IMR-90 (cell line): ENCODE measurements at places on chromosomes 5 and 9. TPM values are rescaled to one million over a fixed set of nuclear protein-coding genes. Genes with fewer than 3 reads are reported as not detected.

GRCh38 chr9:14883310-14883944 lies 26.8 kb downstream of the FREM1 start:
- H3K36me3 ChIP-seq: no peaks in the 10 kb centered on the region
- no peaks in the 10 kb centered on the region for H3K4me1 ChIP-seq
- DNase-seq: no peak
- no peak overlapping the region for H3K27ac ChIP-seq
- H3K27me3 ChIP-seq: no peaks in the 10 kb centered on the region
- no peak overlapping the region for H3K4me3 ChIP-seq

GRCh38 chr5:120098902-120099535 lies 365.1 kb upstream of the PRR16 start:
- no peak overlapping the region for H3K4me3 ChIP-seq
- H3K27ac ChIP-seq: no peak overlapping the region
- H3K4me1 ChIP-seq: peaks cover 2% of the 10 kb centered on the region; the same call in 1 of the 2 replicates
- H3K27me3 ChIP-seq: no peaks in the 10 kb centered on the region
- peak; percentile 31 for DNase-seq
- H3K36me3 ChIP-seq: no peaks in the 10 kb centered on the region

DNA sequence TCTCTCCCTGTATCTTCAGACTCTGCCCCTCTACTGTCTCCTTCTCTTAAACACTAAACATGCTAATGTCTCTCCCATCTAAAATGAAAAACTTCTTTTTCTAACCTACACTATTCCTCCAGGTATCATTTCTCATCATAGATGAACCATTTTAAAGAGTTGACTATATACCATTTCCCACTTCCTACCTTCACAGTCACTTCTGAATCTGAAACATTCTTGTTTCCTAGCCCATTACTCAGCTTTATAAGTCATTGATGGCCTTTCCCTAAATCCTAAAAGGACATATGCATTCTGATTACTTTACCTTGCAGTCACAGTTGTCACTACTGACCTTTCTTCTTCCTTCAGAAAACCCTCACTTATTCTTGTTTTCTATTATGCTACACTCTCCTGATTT lies 118.2 kb downstream of the SSBP2 start:
- H3K4me1 ChIP-seq: peaks cover 1% of the 10 kb centered on the region; the same call in 1 of the 2 replicates
- DNase-seq: no peak

DNA sequence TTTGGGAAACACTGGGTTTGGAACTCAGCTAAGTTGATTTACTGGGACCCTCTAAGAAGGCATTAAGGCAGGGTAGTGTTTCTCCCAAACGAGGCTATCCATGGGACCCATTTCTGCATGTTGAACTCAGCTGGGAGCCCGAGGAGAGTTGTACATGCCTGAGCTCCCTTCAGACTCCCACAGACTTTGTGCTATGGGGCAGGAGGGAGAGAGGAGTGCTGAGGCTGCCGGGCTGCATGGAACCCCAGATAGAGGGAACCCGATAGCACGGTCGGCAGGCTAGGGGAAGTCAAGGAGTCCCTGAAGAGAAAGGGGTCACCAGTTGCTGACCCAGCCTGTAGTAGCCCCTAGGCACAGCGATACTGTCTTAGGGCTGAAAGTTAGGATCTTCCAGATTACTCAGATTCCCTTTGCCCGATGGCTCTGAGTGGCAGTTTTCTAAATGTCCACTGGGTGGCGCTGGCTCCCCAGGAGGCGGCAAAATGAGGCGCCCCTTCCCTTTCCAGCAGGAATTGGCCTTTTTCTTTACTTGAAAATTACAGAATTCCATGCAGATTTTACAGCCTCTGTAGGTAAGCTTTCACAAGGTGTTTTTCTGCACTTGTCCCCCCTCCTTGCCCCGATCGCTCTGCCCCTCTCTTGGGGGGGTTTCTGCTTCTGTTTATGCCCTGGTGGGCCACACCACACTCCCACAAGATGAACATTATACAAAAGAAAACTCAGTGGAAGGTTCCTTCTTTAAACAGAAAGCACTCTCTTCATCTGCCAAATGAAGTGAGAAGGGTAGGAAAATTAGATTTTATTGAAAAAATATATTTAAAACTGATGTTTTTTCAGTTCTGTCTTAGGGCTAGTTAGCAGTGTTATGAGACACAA lies 17.8 kb downstream of the NANS start:
- peaks cover 5% of the 10 kb centered on the region for H3K4me1 ChIP-seq
- H3K36me3 ChIP-seq: peaks cover 19% of the 10 kb centered on the region
- DNase-seq: peak; percentile 59
- H3K27ac ChIP-seq: 0 out of 2 replicates have a peak overlapping the region, but pooled peaks have one; percentile 0

DNA sequence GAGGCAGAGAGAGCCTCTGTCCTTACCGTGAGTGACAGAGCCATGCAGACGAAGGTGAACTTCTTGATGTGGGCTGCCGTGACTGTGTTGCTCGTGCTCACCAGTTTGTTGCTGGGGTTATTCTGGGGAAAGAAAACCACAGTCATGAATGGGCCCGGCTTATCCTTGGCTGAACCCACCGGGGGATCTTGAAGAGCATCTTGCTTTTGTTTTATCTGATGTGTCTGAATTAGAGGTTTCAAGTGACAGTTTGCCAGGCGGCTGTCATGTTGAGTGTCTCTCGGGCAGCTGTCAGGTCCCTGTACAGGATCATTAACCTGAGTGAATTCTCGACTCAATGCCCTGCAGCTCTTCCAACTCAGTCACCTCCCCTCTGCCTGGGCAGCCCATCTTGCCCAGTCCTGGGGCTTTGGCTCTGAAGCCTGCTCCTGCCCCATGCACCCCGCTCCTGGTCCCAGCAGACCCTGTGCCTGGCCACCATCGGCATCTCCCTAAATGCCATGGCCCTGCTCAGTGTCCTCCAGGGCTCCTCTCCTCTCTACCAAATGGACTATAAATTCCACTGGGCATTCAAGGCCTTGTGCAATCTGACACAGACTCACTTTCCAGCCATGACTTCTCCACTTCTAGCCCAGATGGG lies 77.4 kb downstream of the OTULIN start:
- H3K27ac ChIP-seq: no peak overlapping the region
- no peak for DNase-seq
- no peaks in the 10 kb centered on the region; the same call in 1 of the 2 replicates for H3K36me3 ChIP-seq
- H3K27me3 ChIP-seq: no peaks in the 10 kb centered on the region
- peaks cover 5% of the 10 kb centered on the region for H3K4me1 ChIP-seq

DNA sequence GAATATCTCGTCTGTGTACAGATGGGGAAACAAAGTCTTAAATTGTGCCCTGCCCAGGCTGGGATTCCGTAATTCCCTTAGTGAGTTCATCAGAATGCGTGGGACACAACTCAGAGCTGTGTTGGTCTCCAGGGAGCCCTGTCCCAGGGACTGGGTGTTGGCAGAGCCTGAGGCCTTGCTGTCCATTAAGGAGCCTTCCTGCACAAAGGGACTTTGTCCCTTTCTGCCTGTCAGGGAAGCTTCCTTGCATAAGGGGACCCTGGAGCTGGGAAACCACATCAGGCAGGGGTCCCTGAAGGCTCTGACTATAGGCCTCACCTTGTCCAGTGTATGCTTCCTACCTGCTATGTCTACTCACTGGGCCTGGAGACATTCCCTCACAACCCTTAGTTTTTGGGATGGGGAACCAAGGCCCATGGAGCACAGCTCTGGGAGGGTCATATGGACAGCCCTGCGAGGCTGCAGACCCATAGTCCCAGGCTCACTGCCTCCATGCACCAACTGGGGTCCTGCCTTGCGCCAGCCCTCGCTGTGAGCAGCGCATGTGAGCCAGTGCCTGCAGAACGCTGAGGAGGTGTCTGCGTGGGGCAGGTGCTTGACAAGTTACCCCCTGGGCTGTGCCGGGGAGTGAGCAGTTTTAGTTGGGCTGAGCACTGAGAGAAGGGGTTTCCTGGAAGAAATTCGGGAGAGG lies 1.6 kb downstream of the CARD19 start:
- no peaks in the 10 kb centered on the region for H3K27me3 ChIP-seq
- H3K27ac ChIP-seq: peak overlapping the region; percentile 98
- H3K36me3 ChIP-seq: no peaks in the 10 kb centered on the region
- DNase-seq: peak; percentile 12

- H3K27me3 ChIP-seq: 0 out of 2 replicates have a peak, but pooled peaks cover 1% of the 10 kb centered on the region
- no peak overlapping the region for H3K27ac ChIP-seq
- H3K36me3 ChIP-seq: no peaks in the 10 kb centered on the region
- peak; percentile 23 for DNase-seq
Measured at GRCh38 chr5:180873615-180874520, 12.8 kb upstream of the ZFP62 start.

DNA sequence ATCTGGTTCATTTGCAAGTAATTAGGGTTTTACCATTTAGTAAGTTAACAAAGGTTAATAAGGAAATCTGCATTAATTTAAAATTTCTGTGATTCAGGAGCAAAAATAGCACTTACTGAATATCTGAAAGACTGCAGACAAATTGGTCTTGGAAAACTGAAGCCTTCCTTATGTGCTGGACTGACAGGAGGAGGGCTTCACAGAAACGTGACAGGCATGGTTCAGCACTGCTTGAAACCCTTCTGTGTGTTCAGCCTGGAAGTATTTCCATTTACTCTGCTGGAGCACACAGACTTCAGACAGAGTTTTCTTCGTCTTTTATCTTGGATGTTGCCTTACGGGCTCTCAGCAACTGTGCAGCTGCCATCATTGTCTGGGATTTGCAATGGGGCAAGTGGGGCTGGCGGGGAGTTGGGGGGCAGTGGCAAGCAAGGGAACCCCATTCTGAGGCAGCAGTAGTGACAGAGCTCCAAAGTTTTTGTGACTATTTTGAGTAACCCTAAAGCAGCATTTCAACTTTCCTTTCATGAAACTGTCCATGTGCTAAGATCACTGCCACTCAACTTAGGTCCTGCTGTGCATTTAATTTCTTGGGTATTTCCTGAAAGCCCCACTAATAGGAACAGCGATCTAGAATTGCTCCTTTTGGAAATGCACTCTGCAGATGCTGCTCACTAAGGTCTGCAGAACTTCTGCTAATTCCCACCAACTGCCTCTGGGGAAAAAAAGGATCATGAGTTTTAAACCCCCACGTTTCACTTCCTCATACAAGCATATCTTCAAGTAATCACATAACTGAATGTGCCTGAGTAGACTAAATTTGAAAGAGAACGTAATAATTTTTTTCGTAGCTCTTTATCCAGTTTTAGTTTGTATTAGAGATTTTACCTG lies 56.6 kb downstream of the KCNN2 start:
- H3K4me1 ChIP-seq: peaks cover 9% of the 10 kb centered on the region
- no peak for DNase-seq
- H3K27me3 ChIP-seq: no peaks in the 10 kb centered on the region
- H3K4me3 ChIP-seq: no peak overlapping the region
- no peaks in the 10 kb centered on the region for H3K36me3 ChIP-seq

- DNase-seq: no peak
- no peaks in the 10 kb centered on the region for H3K36me3 ChIP-seq
- no peak overlapping the region for H3K4me3 ChIP-seq
- H3K27me3 ChIP-seq: no peaks in the 10 kb centered on the region
- H3K27ac ChIP-seq: no peak overlapping the region
- no peaks in the 10 kb centered on the region for H3K4me1 ChIP-seq
Measured at GRCh38 chr5:1907616-1908015, 24.9 kb upstream of the IRX4 start.

The ACTBL2 gene
- 0.29 and 0.52 TPM in 2 replicates for polyA plus RNA-seq

The WNK2 gene
- not detected in 2 replicates for polyA plus RNA-seq

The LRRC14B gene
- polyA plus RNA-seq: not detected in 2 replicates

GRCh38 chr9:22718653-22719052 lies 272.0 kb downstream of the DMRTA1 start:
- no peak for DNase-seq
- H3K4me3 ChIP-seq: no peak overlapping the region
- no peaks in the 10 kb centered on the region for H3K4me1 ChIP-seq
- H3K27ac ChIP-seq: no peak overlapping the region
- no peaks in the 10 kb centered on the region for H3K36me3 ChIP-seq

The MYMK gene
- polyA plus RNA-seq: not detected in 2 replicates

DNA sequence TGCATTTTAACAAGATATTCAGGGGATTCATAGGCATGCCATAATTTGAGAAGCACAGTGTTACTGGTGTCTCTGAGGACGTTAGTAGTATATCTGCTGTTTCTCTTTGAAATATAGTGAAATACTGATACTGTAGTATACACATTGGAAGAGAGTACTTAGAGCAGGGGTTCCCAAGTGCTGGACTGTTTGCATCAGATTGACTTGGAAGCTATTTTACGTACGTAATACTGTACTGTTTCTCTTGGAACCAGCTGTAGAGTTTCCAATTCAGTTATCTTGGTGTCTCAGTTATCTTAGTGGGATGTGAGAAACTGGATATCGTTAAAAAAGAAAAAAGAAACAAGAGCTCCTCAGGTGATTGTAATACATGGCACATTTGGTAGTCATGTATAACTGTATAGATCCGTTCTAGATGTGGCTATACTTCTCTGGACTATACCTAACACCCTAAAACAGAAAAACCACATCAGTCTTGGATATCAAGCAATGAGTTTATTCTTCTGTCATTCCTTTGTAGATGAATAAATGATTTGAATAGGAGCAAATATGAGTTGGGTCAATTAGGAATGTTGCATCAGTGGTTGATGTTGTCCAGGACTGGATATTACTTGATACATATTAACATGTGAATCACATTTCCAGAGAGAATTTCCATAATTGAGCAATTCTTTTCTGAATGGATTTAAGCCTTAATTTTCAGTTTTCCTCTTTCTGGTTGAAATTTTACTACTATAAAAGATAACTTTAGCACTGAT lies 33.4 kb downstream of the PRRC1 start:
- no peak overlapping the region for H3K4me3 ChIP-seq
- peak; percentile 4 for DNase-seq
- peaks cover 21% of the 10 kb centered on the region for H3K36me3 ChIP-seq

The C5orf52 gene
- not detected in 2 replicates for polyA plus RNA-seq

The LVRN gene
- polyA plus RNA-seq: 0.06 and 0.10 TPM in 2 replicates

The FGF1 gene
- 7.6 and 8.5 TPM in 2 replicates for polyA plus RNA-seq

The LCN9 gene
- polyA plus RNA-seq: not detected in 2 replicates

GRCh38 chr9:116275418-116276195 lies 122.0 kb downstream of the PAPPA start:
- H3K27ac ChIP-seq: no peak overlapping the region
- H3K4me3 ChIP-seq: no peak overlapping the region
- DNase-seq: peak; percentile 71
- H3K36me3 ChIP-seq: peaks cover 50% of the 10 kb centered on the region

DNA sequence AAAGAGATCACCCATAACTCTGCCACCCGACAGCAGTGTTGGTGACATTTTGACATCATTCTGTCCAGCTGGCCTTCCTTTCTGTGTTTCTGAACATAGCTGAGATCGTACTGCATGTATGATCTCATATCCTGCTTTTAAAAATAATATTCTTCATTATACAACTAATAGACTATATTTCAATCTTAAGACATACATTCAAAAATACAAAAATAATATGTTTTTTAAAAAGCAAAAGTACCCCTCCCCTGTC lies 47.7 kb upstream of the RPL26L1 start:
- no peak for DNase-seq
- H3K27ac ChIP-seq: peak overlapping the region; percentile 91
- H3K27me3 ChIP-seq: no peaks in the 10 kb centered on the region
- peaks cover 31% of the 10 kb centered on the region for H3K36me3 ChIP-seq
- no peak overlapping the region for H3K4me3 ChIP-seq
- H3K4me1 ChIP-seq: peaks cover 27% of the 10 kb centered on the region

GRCh38 chr9:68706363-68707201 lies 1.5 kb downstream of the PIP5K1B start:
- H3K36me3 ChIP-seq: no peaks in the 10 kb centered on the region
- no peaks in the 10 kb centered on the region for H3K4me1 ChIP-seq
